ENCODE measurements at places on chromosomes 1 and 21.

DNA sequence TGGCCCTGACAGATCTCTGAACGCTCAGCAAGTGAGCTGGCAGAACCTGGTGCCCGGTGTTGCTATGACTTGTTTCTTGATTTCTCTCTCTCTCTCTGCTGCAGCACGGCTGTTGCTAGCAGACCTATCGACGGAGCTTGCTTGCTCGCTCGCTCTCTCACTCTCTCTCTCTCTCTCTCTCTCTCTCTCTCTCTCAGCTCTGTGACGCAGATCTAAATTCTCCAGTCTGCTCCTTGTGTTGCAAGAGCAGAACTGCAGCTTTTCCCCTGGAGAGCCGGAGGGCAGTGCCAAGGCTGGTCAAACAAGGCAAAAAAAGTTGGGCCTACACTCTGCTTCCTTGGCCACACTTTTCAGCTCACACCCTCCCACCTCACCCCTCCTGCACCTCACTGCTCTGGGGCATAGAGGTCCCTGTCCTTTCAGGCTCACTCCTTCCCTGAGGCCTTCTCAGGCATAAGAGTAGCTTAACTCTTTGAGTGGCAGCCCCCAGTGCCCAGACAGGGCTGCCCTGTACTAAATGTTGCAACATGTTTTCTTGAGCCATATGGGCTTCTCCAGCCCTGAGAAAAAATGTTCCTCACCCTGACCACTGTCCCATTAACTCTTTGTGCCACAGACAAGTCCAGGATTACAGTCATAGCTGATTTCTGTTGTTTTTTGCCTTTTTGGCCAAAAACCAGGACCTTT lies 72.2 kb downstream of the CD46 start:
- DNase-seq: peak; percentile 61

GRCh38 chr21:37220433-37220980 lies 46.6 kb downstream of the VPS26C start:
- no peak for DNase-seq

- no peak for DNase-seq
Measured at GRCh38 chr1:33331444-33332356, 10.8 kb upstream of the A3GALT2 start.

DNA sequence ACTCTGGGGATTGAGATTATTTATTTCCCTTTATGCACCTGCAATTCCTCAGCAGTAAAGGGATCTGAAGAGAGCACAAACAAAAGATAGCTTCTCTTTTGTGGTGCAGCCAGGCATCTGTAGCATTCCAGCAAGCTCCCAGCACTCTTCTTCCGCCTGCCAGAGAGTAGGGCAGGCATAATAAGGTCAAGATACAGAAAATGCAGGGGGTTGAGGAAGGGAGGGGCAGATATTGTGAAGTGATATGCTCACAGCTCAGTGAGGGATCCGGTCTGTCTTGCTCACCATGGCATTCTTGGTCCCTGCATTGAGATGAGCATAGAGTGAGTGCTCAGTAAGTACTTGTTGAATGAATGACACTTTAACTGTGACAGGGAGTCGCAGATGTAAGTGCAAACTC lies 23.9 kb downstream of the FASLG start:
- DNase-seq: no peak

DNA sequence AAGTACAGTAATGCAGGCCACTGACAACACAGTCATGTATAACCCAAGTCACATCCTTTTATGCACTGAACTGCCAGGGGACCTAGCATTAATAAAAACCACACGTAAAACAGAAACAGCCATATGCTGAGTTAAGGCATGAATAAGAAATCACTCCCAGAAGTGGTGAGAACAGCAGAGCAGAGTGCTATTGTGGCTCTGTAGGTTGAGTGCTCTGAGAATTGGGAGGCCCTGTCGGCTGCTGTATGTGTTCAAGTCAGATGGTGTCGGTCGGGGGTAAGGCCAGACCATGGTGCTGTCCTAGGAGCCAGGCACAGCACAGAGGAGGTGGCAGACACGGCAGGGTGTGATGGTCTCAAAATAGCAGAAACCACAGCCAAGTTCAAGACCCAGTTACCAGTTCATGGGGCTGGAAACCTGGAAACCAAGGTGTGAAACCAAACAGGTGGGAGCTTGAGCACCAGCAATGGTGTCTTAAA lies 126.6 kb upstream of the COA6 start:
- DNase-seq: no peak

DNA sequence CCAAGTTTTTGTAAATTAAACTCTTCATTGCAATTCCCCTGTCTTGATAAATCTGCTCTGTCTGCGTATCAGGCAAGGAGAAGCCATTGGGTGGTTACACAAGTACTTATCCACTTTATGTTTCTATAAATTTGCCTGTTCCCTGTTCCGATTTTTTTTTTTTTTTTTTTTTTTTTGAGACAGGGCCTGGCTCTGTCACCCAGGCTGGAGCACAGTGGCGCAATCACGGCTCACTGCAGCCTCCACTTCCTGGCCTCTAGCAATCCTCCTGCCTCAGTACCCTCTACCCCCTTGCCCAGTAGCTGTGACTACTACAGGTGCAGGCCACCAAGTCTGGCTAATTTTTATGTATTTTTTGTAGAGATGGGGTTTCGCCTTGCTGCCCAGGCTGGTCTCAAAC lies 11.1 kb upstream of the CSRP1 start:
- no peak for DNase-seq

- no peak for DNase-seq
Measured at GRCh38 chr1:165945911-165946310, 118.5 kb downstream of the UCK2 start.

DNA sequence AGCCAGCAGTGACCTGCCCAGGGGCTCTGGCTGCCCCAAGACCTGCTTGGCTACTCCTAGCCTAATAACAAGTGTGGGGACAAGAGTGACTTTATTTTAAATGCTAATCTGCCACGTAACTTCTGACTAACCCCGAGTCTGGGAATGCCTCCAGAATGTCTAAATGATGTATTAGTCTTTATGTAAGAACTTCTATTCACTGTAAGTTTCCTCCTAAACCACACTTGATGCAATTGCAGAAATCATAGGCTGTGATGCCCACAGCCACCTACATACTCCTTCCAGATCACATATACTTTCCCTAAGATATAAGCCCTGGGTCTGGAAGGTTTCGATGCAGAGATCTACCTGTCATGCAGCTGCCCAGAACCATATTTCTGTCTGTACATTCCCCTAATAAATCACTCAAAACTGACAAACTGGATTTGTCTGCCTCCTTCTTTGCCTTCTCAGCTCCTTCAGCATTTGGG lies 5.9 kb upstream of the VPS45 start:
- DNase-seq: no peak

GRCh38 chr1:92784021-92784638 lies 778 bp downstream of the EVI5 start:
- DNase-seq: no peak

- DNase-seq: no peak
Measured at GRCh38 chr21:31855180-31855579, 17.6 kb upstream of the HUNK start.

DNA sequence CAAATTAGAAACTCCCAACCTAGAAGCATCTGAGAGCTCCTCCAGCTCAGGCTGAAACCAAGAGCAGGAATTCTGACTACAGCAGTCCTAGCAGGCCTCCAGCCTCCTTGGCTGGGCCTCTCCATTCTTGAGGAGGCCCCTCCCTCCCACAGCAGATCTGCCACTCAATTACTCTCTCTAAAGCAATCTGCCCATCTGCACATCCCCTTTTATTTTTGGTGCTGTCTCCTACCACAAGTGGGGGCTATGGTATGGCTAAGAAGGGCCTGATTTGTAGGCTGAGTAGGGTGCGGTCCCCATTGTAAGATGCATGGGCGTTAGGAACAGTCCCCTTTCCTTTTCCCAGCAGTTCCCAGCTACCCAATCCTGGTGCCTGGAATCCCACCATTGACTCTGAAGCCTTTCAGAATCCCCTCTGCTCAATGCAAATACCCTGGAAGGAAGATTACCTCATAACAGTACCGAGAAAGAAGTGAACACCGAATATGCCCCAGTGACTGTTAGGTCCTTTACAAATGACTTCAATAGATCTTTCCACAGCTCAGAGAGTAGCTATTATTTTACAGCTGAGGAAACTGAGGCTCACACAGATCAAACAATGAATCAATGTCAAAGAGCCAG lies 11.6 kb upstream of the TTC39A start:
- no peak for DNase-seq

DNA sequence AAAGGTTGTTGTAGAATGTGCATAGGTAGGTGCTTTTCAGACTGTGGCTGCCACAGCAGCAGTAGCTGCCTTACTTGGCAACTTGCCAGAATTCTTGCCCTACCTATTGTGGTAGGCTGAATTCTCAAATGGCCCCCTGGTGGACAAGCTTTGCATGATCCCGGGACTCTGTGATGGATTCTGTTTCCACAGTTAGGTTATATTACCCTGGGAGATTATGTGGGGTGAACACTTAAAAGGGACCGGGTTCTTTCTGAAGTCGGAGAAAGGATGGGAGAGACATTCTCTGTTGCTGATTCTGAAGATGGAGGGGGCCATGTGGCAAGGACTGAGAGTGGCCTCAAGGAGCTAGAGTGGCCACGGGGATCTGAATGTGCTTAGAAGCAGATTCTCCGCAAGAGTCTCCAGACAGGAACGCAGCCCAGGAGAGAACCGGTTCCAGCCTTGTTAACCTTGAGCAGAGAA lies 32.1 kb upstream of the KCNE1 start:
- no peak for DNase-seq

GRCh38 chr1:231862611-231863010 lies 236.0 kb downstream of the DISC1 start:
- no peak for DNase-seq

GRCh38 chr1:54611621-54612020 lies 11.7 kb downstream of the FAM151A start:
- DNase-seq: no peak

- DNase-seq: peak; percentile 72
Measured at GRCh38 chr1:1019122-1019999, 559 bp upstream of the AGRN start.

DNA sequence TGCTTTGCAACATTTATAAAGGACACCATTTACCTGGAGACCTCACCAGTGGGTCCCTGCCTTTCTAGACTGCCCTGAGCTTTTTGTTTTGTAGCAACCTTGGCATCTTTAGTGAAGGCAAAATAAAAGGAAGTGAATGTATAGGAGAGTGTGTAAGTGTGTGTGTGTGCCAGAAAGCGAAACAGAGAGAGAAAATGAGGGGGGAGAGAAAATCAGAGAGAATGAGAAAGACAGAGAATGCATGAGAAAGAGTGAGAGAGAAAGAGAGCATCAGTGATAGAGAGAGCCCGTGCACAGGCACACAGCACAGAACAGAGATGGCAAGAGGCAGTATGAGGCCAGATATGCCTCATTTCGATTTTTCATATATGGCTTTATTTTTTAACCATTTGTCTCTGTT lies 57.5 kb downstream of the HSD3B1 start:
- DNase-seq: no peak

GRCh38 chr1:1161683-1162079 lies 12.0 kb upstream of the TTLL10 start:
- DNase-seq: no peak

DNA sequence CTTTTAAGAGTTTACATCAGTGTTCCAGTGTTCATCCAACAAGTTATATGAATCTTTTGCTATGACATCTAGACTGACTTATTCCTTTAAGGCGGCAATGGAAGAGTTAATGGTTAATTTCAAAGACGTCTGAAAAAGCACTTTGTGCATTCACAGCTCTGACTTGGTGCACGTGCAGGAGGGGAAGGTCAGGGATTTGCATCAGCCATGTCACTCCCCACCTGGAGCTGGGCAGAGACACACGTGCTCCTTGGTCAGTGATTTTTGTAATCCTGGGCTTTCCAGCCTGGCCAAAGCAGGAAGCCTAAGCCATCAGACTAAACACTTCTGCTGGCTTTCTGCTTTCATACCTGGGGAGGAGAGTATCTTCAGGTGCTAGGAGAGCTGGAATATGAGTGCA lies 96.3 kb downstream of the ST3GAL3 start:
- no peak for DNase-seq

DNA sequence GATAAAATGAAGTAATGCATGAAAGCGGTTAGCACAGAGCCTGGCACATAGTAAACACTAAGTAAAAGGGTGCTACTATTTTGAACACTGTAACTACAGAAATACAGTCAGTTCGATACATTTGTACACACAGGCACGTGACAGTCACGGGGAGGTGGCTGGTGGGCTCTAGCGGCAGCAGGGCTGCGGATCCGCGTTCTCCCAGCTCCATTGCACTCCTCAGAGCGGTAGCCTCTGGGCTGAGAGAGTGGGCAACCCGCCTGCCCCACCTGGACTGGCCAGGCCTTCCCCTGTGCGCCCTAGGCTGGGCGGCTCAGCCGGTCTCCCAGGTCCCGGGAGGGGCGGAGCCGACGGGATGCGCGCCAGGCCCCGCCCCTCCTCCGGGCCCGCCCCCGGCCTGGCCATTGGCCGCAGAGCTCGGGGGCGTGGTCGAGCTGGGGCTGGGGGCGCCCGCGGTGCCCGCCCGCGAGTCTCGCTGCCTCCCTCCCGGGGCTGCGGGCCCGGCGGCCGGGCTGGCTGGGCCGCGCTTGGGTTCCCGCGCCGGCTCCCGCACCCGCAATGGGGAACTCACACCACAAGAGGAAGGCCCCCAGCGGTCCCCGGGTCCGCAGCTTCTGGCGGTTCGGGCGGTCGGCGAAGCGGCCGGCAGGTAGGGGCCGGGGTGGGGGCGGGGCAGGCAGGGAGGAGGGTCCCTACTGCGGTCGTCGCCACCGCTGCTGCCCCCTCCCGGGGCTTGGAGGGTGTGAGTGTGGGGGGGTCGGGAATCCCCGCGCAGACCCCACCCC lies 51.2 kb upstream of the SYNC start:
- DNase-seq: peak; percentile 84

DNA sequence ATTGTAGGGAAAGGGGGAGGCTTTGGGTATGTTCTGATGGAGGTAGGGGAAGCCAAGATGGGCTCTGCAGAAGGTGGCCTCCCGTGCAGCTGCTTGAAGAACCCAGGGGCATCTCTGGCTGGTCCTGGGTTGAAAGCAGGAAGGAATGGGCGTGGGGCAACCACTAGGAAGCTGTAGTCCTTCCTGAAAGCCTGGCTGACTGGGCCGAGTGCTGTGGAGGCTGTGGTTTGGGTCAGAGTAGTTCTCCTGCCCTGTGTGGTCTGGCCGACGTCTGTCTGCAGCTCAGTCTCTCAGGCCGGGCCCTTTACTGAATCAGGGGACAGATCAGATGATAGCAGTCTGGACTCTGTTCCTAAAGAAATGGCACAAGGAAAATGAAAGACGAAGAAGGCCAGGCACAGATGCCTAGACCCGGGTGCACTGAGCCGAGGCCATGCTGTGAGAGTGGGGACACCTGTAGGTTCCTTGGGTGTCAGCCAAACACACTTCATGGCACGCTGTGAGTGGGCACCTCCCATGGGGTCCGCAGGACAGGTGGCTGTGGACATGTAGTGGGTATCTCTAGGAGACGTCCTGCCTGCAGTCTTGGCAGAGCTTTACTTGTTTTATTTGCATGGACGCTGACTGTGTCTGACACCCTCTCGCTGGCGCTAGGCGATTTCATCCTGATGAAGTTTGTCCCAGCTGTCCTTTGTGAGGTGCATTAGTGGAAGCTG lies 87.0 kb downstream of the POFUT2 start:
- no peak for DNase-seq

- no peak for DNase-seq
Measured at GRCh38 chr1:40620586-40621210, 44.8 kb downstream of the RIMS3 start.

GRCh38 chr1:9035226-9035625 lies 9.0 kb upstream of the SLC2A7 start:
- DNase-seq: no peak

GRCh38 chr1:223748405-223748772 lies 36.0 kb downstream of the CAPN2 start:
- DNase-seq: no peak
